ENCODE measurements at places on chromosomes 4 and X.

DNA sequence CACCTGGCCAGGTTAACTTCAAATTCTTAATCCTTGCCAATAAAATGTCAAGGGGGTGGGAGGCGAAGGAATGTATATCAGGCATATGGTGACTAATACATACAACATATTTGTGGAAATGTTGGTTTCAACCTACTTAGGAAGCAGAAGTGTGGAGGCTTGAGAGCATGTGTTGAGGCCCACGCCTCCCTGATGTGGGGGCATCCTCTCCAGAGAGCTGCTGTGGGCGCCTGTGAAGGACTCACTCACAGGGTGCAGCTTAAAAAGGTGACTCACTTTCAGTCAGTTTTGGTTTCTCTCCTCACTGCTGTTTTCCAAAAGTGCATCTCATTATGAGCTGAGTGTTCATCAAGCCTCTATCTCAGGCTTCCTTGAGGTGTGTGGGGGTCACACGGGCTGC is 27.5 kb downstream of the LNX1 start:
- no peak for DNase-seq

GRCh38 chr4:99383833-99384392 is 31.4 kb upstream of the ADH1C start:
- no peak for DNase-seq

DNA sequence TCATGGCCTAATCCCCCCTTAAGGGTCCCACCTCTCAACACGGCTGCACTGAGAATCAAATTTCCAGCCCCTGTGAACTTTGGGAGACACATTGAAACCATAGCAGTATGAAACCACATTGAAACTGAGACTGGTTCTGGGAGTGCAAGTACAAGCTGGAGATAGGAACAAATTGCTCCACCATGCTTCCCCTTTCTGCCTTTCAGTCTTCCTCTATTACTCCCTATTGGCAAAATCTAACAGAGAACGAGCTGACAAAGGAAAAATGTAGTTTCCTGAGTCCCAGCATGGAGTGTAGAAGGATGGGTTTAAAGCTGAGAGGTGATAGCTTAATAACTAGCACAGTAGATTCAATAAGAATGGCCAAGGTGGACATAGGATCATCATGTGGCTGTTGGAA is 161.7 kb upstream of the RPL34 start:
- DNase-seq, result no peak

DNA sequence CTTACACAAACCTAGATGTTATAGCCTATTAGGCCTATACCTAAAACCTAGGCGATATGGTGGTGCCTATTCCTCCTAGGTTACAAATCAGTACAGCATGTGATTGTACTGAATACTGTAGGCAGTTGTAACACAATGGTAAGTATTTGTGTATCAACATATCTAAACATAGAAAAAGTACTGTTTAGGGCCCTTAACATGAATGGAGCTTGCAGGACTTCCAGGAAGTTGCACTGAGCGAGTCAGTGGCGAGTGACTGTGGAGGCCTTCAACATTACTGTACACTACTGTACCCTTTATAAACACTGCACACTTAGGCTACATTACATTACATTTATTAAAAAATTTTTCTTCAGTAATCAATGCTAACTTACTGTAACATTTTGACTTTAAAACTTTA is 37.8 kb downstream of the WWC2 start:
- DNase-seq, result no peak

- DNase-seq, result no peak
These were observed 230.8 kb downstream of the CFAP299 start for GRCh38 chr4:80566203-80566872.

Measured in stimulated activated CD4-positive, alpha-beta T cell treated with anti-CD3 and anti-CD28 coated beads, Interleukin-1b, Interleukin-23, amount 100 ng/mL, for 1 hour (primary cell).